ENCODE measurements at places on chromosomes 12 and 14. TPM values are rescaled to one million over a fixed set of nuclear protein-coding genes. Genes with fewer than 3 reads are reported as not detected.

TAC3 gene
- total RNA-seq = not detected

MMP19 gene
- total RNA-seq = 17.6 TPM

CLEC4C gene
- total RNA-seq = not detected

LRP1-AS gene
- total RNA-seq = not detected

GLIPR1L2 gene
- total RNA-seq = 1.6 TPM

SOX5 gene
- not detected for total RNA-seq

AMN gene
- not detected for total RNA-seq

OR4L1 gene
- total RNA-seq = not detected

PLEKHG7 gene
- total RNA-seq = not detected

PPFIA2 gene
- not detected for total RNA-seq

SYCP3 gene
- not detected for total RNA-seq

NFE2 gene
- not detected for total RNA-seq

CLEC2D gene
- 6.6 TPM for total RNA-seq

E2F7 gene
- 2.5 TPM for total RNA-seq

LRP6 gene
- total RNA-seq = 19.2 TPM

GPR68 gene
- total RNA-seq = 10.6 TPM

FBLN5 gene
- total RNA-seq = 234 TPM

UBC gene
- 1,496 TPM for total RNA-seq

PTGER2 gene
- total RNA-seq = 6.2 TPM

RND1 gene
- not detected for total RNA-seq

MANSC4 gene
- total RNA-seq = not detected

KRT3 gene
- not detected for total RNA-seq

CEBPE gene
- total RNA-seq = not detected

TBC1D30 gene
- not detected for total RNA-seq
